ENCODE measurements at places on chromosomes 1 and 21. TPM values are rescaled to one million over a fixed set of nuclear protein-coding genes. Genes with fewer than 3 reads are reported as not detected.

ZMYM1 gene
- 25.4 TPM for total RNA-seq

GNG4 gene
- total RNA-seq = under 0.01 TPM

CYP4A11 gene
- total RNA-seq = not detected

MATN1 gene
- total RNA-seq = 0.28 TPM

SLAMF6 gene
- total RNA-seq = not detected

LYPD8 gene
- not detected for total RNA-seq

HHAT gene
- total RNA-seq = 4.0 TPM

Data from regular cardiac myocyte (primary cell).